Adrenal gland (tissue), 19 donors: ENCODE measurements at places on chromosomes 4 and X. TPM values are rescaled to one million over a fixed set of nuclear protein-coding genes. Genes with fewer than 3 reads are reported as not detected.

DNA sequence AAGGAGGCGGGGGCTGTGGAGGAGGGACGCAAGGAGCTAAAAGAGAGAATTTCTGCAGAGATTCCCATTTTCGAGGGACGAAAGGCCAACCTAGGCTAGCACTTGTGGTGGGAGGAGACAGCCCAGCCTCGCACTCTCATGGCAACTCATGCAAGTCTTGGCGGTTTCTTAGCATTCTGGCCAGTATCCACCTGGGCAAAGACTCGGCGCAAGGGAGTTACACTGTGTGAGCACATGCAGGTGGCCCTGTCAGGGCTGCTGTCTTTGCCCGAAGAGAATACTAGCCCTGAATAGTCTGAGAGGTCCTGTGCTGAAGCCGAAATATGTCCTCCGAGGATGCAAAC is 15.5 kb downstream of the MCF2 start:
- no peaks in the 10 kb centered on the region for H3K4me1 ChIP-seq
- peaks cover 8% of the 10 kb centered on the region for H3K27me3 ChIP-seq
- H3K36me3 ChIP-seq: no peaks in the 10 kb centered on the region
- H3K27ac ChIP-seq: no peak overlapping the region
- peak overlapping the region; percentile 26 for H3K4me3 ChIP-seq

The HTN3 gene
- not detected for total RNA-seq

DNA sequence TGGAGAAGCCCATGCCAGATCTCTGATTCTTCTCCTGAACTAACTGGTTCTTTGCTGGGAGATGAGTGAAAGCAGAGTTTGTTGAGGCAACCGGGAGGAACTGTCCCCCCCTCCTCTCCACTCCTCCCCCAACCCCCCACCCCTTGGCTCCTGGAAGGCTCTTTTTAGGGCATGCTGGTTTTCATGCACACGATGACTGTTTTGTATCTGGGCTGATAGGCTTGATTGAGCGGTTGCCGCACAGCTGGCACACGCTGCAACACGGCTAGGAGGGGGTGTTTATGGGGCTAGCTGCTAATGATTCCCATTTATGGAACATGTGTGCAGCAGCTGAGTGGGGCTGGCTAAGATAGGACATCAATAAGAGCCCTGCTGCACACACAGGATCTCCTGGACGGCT is 137.2 kb downstream of the SMIM20 start:
- no peaks in the 10 kb centered on the region for H3K27me3 ChIP-seq
- DNase-seq: no peak
- no peak overlapping the region for H3K27ac ChIP-seq
- H3K4me1 ChIP-seq: no peaks in the 10 kb centered on the region

GRCh38 chr4:6999172-7000086 is 43.7 kb upstream of the TADA2B start:
- peak overlapping the region; percentile 54 for H3K27ac ChIP-seq
- H3K4me3 ChIP-seq: no peak overlapping the region
- DNase-seq: no peak
- H3K36me3 ChIP-seq: no peaks in the 10 kb centered on the region

DNA sequence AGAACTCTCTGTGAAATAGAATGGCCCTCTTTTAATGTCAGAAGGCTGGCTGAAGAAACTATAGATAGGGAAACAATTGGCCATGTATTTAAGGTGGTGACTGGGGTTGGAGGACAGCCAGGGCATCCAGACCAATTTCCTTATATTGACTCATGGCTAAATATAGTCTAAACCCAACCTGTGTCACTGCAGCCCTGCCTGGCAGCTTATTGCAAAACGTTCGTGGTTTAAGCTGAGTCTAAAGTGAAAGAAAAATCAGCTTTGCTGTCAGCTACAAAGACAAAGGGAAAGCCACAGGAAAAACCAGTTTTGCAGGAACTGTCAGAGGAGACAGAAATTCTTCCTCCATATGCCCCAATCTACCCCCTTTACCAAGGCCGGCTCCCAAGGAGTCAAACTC is 902.8 kb upstream of the NDST4 start:
- no peaks in the 10 kb centered on the region for H3K27me3 ChIP-seq
- H3K4me1 ChIP-seq: no peaks in the 10 kb centered on the region
- no peaks in the 10 kb centered on the region for H3K36me3 ChIP-seq

DNA sequence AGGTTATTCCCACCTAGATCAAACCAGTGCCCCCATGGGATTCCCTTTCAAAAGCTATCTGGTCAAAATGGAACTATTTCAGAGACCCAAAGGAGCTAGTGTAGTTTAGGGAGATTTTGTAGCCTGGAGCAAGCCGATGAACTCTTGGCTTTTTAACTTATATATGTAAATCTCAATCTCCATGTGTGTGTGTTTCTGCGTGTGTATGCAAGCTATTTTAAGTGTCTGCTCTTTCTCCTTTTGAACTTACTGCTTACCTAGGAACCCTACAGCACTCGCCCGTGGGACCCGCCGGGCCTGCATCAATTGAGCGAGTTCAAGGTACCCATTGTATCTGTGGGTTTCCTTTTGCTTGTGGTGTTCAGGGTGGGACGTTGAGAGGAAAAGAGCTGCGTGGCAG is 10.4 kb downstream of the CSTF2 start:
- no peak overlapping the region for H3K27ac ChIP-seq
- H3K4me1 ChIP-seq: no peaks in the 10 kb centered on the region
- no peak overlapping the region for H3K4me3 ChIP-seq
- no peaks in the 10 kb centered on the region for H3K27me3 ChIP-seq
- peaks cover 19% of the 10 kb centered on the region for H3K36me3 ChIP-seq
- no peak for DNase-seq

The DCTD gene
- 141 TPM for total RNA-seq

The TMSB15B gene
- 0.38 TPM for total RNA-seq

GRCh38 chr4:20432088-20432487 is 180.4 kb downstream of the SLIT2 start:
- peaks cover 5% of the 10 kb centered on the region for H3K4me1 ChIP-seq
- H3K4me3 ChIP-seq: no peak overlapping the region
- no peaks in the 10 kb centered on the region for H3K27me3 ChIP-seq
- no peaks in the 10 kb centered on the region for H3K36me3 ChIP-seq
- no peak for DNase-seq

The SSX7 gene
- not detected for total RNA-seq

DNA sequence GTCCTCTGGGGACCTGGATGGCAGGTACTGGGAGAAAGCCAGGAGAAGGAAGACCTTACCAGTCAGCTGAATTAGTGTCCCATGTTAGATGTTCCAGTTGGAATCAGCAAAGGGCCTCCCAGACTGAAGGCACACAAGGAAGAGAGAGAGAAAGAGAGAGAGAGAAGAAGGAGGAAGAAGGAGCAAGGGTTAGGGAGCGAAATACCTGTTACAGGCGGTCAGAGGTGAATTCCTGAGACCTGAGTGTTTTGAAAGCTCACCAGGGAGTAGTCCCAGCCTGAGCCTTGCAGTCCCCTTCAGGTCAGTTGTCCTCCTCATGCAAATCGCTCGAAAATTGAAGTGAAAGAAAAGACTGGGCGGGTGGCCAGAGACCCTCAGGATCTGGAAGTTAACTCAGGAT is 60.3 kb downstream of the USP11 start:
- H3K27me3 ChIP-seq: peaks cover 6% of the 10 kb centered on the region
- H3K27ac ChIP-seq: no peak overlapping the region
- no peak overlapping the region for H3K4me3 ChIP-seq
- H3K36me3 ChIP-seq: no peaks in the 10 kb centered on the region
- no peak for DNase-seq

GRCh38 chr4:156677656-156678055 is 293.9 kb downstream of the PDGFC start:
- H3K4me1 ChIP-seq: peaks cover 9% of the 10 kb centered on the region
- no peaks in the 10 kb centered on the region for H3K36me3 ChIP-seq
- H3K4me3 ChIP-seq: no peak overlapping the region

The SYTL5 gene
- 38.1 TPM for total RNA-seq
